ENCODE measurements at places on chromosomes 4 and X. TPM values are rescaled to one million over a fixed set of nuclear protein-coding genes. Genes with fewer than 3 reads are reported as not detected.

HDAC8 gene
- total RNA-seq: 15.2 TPM

RELL1 gene
- total RNA-seq: 36.9 TPM

HPGD gene
- total RNA-seq: 2.4 TPM

PCSK1N gene
- 6.4 TPM for total RNA-seq

APLN gene
- total RNA-seq: not detected

PPARGC1A gene
- total RNA-seq: not detected

TMSB15A gene
- not detected for total RNA-seq

VCX2 gene
- total RNA-seq: not detected

CLDN22 gene
- total RNA-seq: not detected

RIBC1 gene
- 1.7 TPM for total RNA-seq

PRSS12 gene
- total RNA-seq: not detected

METAP1 gene
- 36.4 TPM for total RNA-seq

ADGRG2 gene
- not detected for total RNA-seq

GPR78 gene
- total RNA-seq: not detected

MAGEC2 gene
- not detected for total RNA-seq

POU4F2 gene
- total RNA-seq: not detected

LRAT gene
- total RNA-seq: not detected

CCNB3 gene
- total RNA-seq: 0.17 TPM

NAT8L gene
- not detected for total RNA-seq

KLB gene
- not detected for total RNA-seq

ARMCX1 gene
- 0.39 TPM for total RNA-seq

CXorf49 gene
- not detected for total RNA-seq

CLDN2 gene
- total RNA-seq: not detected

C1QTNF7 gene
- total RNA-seq: not detected

XAGE2 gene
- not detected for total RNA-seq

MAGEA9B gene
- not detected for total RNA-seq

SPANXA2 gene
- total RNA-seq: not detected

MAGEB2 gene
- total RNA-seq: not detected

SSX2 gene
- not detected for total RNA-seq
